ENCODE measurements at places on chromosomes 3 and 15. TPM values are rescaled to one million over a fixed set of nuclear protein-coding genes. Genes with fewer than 3 reads are reported as not detected.

Gene EXD1
- not detected for total RNA-seq

Gene NAALADL2
- 0.47 TPM for total RNA-seq

Gene ZBBX
- not detected for total RNA-seq

Gene CAV3
- not detected for total RNA-seq

Gene SLC28A1
- not detected for total RNA-seq

Gene TUBGCP4
- total RNA-seq, result 38.9 TPM

Gene GATM
- 1.5 TPM for total RNA-seq

Gene P2RY13
- not detected for total RNA-seq

Gene SCN11A
- total RNA-seq, result not detected

Gene CPB1
- total RNA-seq, result not detected

Gene GOLGA6D
- not detected for total RNA-seq

Gene SLC6A20
- not detected for total RNA-seq

Gene SCG5
- total RNA-seq, result 3.0 TPM

Gene GJD2
- not detected for total RNA-seq

Gene LIPH
- total RNA-seq, result not detected

Gene SLC28A2
- total RNA-seq, result not detected

Gene SCAANT1
- not detected for total RNA-seq

Gene ISG20
- 151 TPM for total RNA-seq

Gene INSYN1
- total RNA-seq, result not detected

Gene COL6A6
- total RNA-seq, result not detected

Gene ABI3BP
- total RNA-seq, result not detected

Gene DUOXA1
- not detected for total RNA-seq

Gene ALDH1A3
- not detected for total RNA-seq

Gene SLC12A1
- not detected for total RNA-seq

Gene TAGLN3
- not detected for total RNA-seq

Gene FOXL2NB
- total RNA-seq, result not detected

Gene MST1
- 4.7 TPM for total RNA-seq

Gene SAXO2
- 2.0 TPM for total RNA-seq

Gene NISCH
- total RNA-seq, result 82.6 TPM

Measured in activated CD8-positive, alpha-beta T cell treated with anti-CD3 and anti-CD28 coated beads, Interleukin-2, amount 10 ng/mL, durations not matched to agents 7 days and 5 days (primary cell).